SK-MEL-5 (cell line): ENCODE measurements at places on chromosomes 5 and 9.
A peak's percentile ranks its signal among the peaks of the same experiment; 100 is the strongest.

- DNase-seq, result no peak
These were observed 1.8 kb upstream of the PPARGC1B start for GRCh38 chr5:149728303-149728702.

GRCh38 chr5:145979270-145980223, 43.2 kb downstream of the SH3RF2 start:
- DNase-seq, result no peak

- no peak for DNase-seq
These were observed 34.5 kb downstream of the KCTD16 start for GRCh38 chr5:144205141-144205551.

DNA sequence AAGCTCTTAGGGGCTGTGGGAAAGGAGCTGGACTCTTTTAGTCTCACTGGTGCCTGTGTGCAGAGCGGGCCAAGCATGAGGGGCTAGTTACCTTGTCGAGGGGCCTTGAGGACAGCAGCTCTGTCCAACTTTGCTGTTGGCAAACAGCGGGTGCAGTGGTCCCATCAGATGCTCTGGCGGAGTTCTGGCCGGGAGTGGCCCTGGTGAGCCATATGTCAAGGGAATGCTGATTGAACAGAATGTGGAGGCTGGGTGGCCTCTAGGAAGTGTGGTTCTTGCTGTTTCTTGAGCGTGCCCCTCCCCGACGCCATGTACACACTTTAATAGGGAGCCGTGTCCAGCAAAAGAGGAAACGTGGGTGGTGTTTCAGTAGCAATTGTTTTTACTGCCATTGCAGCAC, 3.6 kb upstream of the ADAMTS2 start:
- no peak for DNase-seq

DNA sequence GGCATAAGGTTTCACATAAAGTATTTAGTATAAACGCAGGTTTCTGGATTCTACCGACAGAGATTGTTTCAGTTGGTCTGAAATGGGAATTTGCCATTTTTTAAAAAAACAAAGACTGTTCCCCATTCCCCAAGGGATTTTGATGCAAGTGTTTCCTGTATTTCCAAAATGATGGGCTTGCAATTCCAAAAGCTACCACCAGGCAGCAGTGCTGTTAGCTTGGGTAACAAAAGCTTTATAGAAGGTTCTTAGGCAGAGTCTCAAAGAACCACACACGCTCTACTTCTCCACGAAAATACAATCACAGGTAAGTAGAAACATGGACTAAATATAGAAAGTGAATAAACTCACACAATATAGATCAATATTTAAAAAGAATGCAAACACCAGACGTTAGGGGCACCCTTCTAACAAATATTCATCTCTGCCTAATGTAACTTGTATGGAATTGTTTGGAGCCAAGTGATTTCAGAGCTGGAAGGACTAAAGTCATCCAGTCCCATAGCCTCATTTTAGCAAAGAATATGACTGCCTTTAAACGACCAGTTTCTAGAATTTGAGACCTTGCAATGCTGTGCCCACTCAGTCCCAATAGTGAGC, 154.3 kb downstream of the SPOCK1 start:
- peak; percentile 87 for DNase-seq

GRCh38 chr9:98831696-98832095, 24.2 kb downstream of the GALNT12 start:
- DNase-seq, result no peak

DNA sequence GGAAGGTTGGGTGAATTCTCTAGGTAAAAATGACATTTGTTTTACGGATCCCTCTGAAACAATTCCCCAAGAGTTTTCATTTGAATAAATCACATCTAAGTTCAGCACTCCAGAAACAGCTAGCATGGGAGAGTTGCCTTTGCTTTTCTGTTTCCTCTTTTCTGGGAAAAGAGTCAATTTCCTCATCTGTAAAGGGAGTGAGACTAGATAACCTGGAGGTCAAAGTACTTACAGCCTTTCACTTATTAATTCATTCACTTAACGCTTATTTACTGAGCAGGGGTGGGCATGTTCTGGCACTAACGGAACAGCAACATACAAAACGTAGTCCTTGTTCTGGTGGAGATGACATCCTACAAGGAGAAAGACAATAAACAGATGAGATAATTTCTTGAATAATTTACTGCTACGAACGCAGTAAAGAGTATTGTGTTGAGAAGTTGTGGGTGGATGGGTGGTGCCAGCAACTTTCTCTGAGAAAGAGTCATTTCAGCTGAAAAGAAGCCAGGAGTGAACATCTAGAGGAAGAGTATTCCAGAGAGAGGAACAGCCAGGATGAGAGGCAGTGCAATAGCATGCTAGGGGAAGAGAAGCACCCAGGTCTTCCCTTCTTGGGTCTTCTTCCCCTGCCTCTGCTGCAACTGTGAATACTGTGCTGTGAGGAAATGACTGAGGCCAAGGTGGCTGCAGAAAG, 335.6 kb downstream of the ZSWIM6 start:
- DNase-seq, result no peak

GRCh38 chr9:125758986-125759763, 12.0 kb downstream of the PBX3 start:
- DNase-seq, result peak; percentile 60

GRCh38 chr9:72909428-72909827, 43.4 kb downstream of the ALDH1A1 start:
- no peak for DNase-seq

DNA sequence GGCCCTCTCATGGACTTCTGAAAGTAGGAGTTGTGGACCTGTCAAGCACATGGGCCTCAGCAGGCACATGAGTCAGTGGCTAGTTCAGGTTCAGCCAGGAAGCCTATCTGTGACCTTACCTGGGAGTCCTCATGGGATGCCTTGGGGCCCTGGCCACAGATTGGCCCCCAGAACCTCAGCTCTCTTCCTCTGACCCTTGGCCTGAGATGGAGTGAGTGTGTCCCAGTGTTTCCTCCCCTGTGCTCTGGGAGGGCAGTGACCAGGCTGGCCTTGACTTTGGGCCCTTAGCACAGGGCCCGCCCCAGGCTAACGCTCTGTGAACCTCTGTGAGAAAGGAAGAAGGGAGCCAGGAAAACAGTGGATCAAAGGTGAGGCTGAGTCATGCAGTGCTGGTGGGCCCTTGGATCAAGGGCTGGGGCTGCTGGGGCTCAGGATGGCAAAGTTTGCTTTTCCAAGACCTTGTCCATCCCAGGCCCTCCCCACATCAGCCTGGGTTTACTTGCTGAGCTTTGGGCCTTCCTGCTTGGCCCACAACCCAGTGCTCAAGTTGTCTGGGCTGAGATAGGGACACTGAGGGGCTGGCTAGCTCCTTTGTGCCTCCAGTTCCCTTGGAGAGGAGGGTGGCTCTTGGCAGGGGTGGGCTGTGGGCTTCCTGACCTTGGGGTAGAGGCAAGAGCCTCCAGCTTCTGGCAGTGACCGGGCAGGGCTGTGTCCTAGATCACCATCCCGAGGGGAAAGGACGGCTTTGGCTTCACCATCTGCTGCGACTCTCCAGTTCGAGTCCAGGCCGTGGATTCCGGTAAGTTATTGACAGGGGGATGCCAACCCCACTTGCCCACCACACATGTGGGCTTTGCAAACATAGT, 41.4 kb downstream of the RGS3 start:
- no peak for DNase-seq

DNA sequence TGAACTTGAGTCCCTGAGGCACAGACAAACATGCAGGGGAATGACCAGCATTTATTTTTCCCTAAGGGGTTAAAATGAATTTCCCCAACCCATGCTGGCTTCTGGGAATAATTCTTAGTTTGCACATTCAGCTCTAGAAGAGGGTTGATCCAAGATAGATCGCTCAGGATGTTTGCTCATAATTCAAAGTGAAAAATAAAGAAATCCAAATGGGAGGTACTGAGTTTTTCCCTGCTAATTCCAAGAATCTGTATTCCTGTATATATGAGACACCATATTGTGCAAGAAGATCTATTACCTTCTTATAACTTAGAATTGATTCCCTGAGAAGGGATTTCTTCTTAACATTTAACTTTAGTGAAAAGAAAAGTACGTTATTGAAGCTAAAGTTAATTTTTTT, 96.2 kb downstream of the VCAN start:
- no peak for DNase-seq

DNA sequence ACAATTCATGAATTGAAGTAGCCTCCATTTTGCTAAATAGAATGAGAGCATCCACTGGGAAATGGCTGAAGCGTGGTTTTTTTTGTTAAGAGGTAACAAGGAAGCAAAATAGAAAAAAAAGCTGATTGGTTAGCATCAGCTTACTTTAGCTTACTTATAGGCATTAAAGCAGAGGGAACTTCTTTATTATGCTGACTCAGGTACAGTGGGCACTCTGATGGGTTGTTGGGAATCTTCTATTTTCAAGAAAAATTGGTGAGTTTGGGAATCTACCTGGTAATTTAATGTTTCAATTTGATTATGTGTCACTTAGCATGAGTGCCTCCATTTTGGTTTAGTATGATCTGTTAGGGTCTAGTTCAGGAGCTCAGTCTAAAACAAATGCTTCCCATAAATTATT, 289.6 kb downstream of the ANXA1 start:
- no peak for DNase-seq

DNA sequence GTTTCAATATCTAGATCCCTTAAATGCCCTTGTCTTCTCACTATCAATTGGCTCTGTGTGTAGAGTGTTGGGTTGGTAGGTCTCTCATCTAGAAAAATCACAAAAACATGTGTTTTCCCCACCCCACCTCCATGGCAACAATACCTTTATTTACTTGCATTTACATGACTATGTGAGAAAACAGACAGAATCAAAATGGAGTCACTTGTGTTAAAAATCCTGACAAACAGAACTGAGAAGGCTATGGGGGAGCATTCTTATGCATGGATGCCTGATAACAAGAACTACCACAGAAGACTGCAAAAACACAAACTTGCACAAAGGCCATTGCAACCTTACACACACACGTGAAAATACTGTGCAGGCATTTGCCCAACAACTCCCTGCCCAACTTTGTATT, 1352.9 kb upstream of the CDH9 start:
- DNase-seq, result no peak

DNA sequence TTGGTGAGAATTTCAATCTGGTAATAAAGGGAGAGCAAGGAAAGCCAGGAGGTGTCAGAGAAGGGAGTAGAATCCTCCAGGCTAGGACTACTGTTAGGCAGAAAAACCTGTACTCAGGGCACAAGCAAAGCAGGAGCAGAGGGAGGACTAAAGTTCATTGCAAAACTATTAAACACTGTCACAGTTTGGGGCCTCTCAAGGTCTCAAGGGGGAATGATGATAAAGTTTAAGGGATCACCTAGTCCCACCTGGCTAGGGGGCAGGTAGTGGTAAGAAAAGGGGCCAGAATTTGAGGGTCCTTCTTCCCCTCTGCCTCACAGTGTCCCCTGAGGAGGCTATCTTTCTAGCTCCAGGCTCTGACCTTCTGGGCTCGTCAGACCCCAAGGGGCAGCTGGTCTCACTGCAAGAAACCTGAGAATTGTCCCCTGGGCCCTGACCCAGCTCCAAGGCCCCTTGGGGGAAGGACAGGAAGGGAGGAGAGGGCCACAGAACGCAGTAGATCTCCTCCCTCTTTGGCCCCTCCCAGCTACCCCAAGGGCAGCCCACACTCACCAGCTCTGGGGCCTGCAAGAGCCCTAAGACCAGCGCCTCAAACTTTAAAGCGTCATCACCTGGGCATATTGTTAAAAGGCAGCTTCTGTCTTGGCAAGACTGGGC, 974 bp downstream of the CCDC69 start:
- no peak for DNase-seq

DNA sequence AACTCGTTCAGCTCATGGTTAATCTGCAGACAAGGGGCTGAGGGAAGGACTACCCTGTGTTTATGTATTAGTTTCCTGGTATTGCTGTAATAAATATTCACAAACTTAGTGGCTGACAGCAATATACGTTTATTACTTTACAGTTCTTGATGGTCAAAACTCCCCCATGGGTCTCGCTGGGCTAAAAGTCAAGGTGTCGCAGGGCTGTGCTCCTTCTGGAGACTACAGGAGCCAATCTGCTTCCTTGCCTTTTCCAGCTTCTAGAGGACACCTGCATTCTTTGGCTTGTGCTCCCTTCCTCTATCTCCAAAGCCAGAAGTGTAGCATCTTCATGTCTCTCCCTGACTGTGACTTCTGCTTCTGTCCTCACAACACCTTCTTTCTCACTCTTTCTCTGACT, 653.8 kb upstream of the RIOK2 start:
- no peak for DNase-seq

DNA sequence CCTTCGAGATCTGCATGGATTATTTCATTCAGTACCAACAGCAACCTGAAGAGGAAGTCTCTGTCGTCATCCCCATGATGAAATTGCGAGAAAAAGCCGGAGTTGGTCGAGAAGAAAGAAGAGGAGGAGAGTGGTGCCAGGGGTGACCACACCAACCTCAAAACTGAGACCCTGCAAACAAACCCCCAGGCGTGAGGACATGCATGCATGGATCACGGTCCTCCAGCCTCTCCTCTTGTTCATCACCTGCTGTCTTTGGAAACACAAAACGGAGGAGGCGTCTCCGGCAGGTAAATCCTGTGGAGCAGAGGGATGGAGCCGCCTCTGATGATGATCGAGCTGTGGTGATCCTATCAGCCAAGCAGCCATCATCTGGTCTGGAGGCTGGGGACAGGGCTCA, 114.4 kb upstream of the IRX2 start:
- DNase-seq, result no peak

DNA sequence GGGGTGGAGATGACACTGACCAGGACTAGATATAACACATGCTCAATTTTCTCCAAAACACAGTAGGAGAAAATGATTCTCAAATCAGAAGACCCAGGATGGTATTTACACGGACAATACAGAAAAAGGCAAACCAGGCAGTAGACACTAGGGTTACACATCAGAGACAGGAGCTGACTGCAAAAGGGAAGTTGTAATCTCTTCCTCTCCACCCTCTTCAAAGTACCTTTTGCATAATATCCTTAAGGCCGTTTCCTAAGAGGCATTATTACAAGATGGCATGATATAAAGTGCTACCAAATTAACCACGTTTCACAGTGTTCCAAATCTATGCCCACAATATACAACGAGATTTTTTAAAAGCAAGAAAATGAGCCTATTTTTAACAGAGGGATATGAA, 39.2 kb downstream of the YIPF5 start:
- DNase-seq, result no peak

- no peak for DNase-seq
These were observed 681.9 kb upstream of the ARRDC3 start for GRCh38 chr5:92064993-92065392.

DNA sequence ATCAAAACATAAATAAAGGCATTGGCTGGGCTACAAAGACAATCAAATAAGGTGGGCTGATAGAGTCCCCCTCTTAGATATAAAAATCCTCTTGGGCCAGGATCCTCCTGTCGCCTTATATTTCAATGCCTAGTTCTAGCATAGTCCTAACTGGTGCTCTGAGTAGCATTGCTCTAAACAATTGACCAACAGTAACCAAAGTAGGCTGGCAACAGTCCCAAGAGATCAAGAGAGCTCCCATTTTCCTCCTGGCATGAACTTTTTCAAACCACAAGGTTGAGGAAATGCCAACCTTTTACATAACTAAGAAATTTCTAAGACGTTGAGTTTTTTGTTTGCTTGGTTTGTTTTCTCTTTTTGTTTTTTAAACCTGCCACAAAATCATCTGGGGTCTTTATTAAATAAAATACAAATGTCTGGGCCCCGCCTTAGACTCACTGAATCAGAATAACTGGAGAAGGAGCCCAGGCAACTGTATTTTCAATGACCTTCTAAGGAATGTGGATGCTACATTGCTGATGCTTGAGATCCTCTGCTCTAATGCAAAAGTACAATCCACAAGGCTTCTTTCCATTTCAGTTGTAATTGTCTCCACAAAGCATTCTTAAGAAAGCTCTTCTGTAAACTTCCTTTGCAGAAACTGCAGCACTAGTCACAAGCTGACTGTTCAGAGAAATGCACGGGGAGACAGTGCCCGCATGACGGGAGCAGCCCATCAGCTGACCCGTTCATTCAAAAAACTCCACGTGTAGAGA, 2.9 kb downstream of the SLC45A2 start:
- DNase-seq, result peak; percentile 99
